GM12865 (cell line): ENCODE measurements at places on chromosomes 3 and 15.

- no peak for DNase-seq
Observed at GRCh38 chr15:81322676-81323253, 1.2 kb downstream of the STARD5 start.

- DNase-seq, result no peak
Observed at GRCh38 chr3:87268646-87269211, 7.7 kb downstream of the POU1F1 start.

GRCh38 chr3:42402394-42403096, 7.9 kb downstream of the LYZL4 start:
- DNase-seq, result no peak

- DNase-seq, result peak; percentile 86
Observed at GRCh38 chr15:69666921-69667811, 214.5 kb downstream of the RPLP1 start.

GRCh38 chr3:152253514-152253913, 15.2 kb upstream of the MBNL1 start:
- no peak for DNase-seq

DNA sequence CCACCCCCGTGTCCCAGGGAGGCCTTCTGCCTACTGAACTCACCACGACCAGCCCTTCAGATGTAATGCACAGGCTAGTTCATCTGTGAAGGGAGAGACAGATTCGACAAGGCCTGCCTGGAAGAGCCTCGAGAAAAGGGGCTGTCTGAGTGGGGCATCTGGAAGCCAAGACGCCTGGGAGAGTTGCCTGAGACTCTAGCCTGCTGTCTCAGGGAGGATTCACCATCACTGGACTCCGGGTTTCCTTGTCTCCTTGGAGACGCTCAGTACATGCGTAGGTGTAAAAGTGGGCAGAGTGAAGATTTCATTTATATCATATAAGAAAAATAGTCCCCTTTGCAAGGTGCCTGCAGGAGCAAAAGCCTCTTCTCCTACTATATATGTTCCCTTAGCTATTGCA, 468.9 kb downstream of the FOXP1 start:
- no peak for DNase-seq

DNA sequence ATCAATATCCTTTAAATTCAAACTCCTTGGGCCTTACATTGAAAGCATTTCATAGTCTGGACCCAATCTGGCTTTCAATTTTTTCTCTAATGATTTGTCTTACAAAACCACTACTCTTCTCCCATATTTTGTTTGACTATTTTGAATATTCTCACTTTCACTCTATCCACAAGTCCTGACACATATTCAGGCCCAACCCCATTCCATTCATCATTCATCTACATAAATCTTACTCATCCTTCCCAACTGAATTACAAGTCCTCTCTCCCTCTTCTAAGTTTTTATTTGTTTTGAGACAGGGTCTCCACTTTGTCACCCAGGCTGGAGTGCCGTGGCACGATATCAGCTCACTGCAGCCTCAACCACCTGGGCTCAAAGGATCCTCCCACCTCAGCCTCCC, 43.6 kb downstream of the TOP2B start:
- no peak for DNase-seq

GRCh38 chr3:123344175-123344906, 104.5 kb downstream of the ADCY5 start:
- peak; percentile 31 for DNase-seq

DNA sequence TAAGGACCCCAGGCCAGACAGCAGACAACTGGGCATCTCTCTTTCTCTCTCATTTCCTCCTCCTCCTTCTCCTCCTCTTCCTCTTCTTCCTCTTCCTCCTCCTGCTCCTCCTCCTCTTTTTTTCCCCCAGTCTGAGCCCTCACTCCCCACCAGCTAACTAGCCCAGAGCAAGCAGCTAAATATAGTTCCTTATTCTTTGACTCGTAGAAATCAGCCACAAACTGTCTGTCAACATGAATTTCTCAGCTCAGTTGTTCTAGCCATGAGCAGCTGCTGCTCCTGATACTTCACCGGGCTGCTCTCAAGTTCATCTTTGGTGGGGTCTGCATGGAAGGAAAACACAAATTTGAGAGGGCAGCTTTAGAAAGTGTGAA, 19.2 kb upstream of the LOXL1 start:
- no peak for DNase-seq

- no peak for DNase-seq
Observed at GRCh38 chr3:41331041-41331440, 131.7 kb downstream of the CTNNB1 start.

DNA sequence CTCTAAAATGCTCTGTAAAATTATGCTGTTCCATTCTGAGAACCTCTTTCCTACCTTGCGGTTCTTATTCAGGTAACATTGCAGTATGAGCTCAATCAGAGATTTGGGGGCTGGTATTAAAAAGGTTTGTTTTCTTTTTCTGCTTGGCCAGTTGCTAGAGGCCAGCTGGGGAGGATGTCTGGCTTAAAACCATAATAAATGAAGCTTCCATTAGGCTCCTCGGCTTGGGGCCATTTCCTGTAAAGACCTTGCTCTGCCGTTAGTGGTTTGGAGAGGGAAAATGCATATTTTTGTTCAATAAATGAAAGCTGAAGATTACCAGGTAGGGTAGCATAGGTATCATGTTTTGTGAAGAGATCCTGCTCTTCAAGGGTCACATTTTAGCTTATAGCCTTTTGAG, 55.2 kb downstream of the MCTP2 start:
- no peak for DNase-seq

DNA sequence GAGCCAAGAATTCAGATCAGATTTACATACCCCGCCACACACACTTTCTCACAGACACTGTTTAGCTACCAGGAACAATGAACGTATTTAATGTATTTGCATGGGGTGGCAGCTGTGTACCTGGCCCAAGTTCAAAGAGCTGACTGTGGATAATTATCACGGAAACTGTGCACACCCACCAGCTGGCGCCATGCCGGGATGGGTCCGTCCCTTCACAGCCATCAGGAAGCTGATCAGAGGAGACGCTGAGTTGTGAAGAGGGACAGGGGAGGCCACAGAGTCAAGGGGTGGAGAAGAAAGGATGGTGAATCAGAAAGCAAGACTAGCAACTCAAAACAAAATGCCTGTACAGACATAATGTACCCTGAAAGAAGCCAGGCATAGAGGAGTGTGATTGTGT, 13.1 kb upstream of the PLA2G4D start:
- peak; percentile 40 for DNase-seq

DNA sequence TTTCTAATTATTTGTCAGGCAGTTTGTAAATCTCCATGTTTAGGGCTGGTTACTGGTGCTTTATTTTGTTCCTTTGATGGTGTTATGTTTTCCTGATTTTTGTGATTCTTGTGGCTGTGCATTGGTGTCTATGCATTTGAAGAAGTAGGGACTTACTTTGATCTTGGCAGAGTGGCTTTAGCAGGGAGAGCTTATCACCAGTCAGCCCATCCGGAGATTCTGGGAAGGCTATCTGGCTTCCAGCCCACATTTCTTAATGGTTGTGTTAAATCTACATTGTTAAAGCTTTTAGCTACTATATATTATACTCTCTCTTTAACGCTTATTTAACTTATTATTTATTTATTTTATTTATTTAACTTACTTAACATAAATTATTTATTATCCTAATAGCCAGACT, 35.1 kb downstream of the FBXL2 start:
- no peak for DNase-seq

GRCh38 chr3:166837535-166837934, 542.6 kb downstream of the ZBBX start:
- DNase-seq, result peak; percentile 18
